ENCODE measurements at places on chromosomes 7 and 10.

DNA sequence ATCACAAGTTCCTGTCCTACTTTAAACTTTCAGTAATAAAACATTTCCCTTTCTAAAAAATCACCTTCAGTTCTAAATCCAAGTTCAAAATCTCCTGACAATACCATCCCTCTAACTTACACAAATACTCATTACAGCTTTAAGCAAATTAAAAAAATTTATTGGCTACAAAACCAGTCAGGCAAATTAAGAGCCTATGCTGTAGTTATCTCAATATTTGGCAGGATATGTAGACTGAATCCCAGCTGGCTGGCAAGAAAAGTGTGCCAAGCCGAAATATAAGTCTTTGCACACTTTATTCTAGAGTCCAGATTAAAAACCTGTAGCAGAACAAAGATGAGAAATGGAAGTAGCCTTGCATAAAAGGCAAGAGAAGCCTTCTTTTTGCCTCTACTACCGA, 9.5 kb downstream of the WAPL start:
- no peak for DNase-seq

DNA sequence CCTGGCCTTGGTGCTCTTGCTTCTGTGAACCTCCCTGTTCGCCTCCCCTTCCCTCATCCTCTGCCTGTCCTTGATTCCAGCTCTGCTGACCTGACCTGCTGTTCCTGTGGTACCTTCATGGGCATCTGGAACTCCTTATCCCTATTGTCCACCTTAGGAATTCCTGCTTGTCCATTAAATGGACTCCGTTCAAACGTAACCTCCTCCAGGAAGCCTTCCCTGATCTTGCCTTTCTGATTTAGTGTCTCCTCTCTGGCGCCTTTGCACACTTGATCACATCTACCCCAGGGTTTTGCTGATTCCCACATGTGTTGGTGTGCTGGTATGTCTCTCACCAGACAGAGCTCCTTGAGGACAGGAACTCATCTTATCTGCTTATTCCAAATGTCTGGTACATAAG, 20.9 kb downstream of the TSPAN15 start:
- no peak for DNase-seq

DNA sequence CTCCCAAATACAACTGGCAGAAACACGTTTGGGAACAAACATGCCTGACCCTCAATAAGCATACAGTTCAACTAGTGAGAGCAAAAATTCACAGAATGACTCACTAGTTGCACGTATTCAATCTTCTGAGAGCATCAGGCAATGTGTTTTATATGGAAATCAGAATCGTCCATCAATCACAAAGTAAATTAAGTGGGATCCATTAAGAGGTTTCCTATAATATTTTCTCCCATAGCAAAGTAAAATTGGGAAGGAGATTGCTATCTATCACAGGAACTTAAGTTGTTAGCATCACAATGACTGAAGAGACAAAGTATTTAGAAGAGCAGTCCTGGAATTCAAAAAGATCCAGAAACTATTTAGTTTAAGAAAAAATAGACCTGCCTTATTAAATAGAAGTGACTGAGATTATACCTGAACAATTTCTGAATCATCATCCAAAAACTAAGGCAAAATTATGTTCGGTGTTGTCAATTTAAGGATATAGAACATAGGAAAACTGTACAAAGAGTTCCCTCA, 28.3 kb downstream of the INHBA start:
- no peak for DNase-seq

- DNase-seq = no peak
Measured at GRCh38 chr7:139706837-139707236, 71.0 kb downstream of the HIPK2 start.

DNA sequence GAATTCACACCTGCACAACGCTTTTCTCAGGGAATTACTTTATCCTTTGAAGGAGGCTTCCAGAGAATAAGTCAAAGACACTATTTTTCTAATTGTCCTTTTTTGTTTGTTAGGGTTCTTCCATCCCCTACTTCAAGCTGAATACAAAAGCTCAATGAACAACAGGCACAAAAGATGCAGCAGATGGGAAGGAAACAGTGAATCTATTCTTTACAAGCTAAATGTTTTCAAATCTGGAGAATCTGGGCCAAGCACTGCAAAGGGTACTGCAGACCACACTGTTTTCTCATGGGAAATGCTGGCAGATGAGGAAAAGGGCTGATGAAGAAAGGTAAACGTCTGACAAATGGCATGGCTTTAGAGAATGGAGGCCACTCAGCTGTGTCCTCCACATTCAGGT, 18.5 kb downstream of the LIPA start:
- DNase-seq = no peak

DNA sequence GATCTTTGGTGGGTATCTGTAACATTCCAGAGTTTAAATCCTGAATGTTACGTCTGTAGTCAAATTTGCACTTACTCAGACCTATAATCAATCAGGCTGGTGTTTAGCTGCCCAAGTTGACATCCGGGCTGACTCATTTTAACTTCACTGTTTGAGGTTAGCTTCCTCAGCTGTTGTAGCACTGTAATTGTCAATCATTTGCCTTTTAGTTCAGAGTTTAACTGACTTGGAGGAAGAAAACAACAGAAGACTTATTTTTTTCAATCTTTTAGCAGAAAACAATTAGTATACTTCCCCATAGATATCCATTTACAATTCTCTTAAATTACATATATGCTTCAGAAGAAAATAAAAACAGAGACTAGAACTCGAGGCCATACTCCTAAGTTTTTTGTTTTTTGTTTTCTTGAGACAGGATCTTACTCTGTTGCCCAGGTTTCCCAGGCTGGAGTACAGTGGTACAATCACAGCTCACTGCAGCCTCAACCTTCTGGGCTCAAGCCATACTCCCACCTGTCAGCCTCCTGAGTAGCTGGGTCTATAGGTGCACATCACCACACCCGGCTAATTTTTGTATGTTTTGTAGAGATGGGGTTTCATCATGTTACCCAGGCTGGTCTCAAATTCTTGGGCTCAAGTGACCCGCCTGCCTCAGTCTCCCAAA, 38.5 kb upstream of the LRRC17 start:
- DNase-seq = peak; percentile 75

DNA sequence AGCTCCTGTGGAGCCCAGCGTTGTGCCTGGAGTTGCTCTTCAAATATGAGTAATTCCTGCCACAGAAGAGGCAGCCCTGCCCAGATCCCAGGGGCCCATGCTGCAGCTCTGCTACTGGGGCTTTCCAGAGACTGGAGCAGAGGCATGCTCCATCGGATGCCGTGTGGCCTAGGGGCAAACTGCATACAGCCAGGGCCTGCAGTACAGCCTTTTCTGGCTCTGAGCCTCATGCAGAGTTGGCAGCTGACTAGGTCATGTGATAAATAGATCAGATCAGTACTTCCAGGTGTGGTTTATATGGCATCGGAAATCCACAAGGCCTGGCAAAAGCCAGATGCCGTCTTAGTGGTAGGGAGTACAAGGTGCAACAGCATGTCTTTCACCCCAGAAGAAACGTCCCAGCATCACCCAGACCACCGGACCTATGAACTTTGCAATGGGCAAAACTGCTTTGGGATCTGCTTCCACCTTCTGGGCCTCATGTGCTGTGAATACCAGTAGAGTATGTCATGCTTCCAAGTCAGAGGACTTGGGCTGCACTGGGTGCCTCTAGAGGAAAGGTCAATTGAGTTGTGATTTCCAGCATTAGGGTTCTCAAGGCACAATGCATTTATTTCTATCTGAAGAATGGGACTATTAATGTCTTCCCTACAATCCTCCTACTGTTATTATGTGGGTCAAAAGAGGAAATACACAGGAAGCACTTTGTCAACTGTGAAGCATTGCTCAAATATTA, 250.7 kb upstream of the ZNF32 start:
- no peak for DNase-seq

DNA sequence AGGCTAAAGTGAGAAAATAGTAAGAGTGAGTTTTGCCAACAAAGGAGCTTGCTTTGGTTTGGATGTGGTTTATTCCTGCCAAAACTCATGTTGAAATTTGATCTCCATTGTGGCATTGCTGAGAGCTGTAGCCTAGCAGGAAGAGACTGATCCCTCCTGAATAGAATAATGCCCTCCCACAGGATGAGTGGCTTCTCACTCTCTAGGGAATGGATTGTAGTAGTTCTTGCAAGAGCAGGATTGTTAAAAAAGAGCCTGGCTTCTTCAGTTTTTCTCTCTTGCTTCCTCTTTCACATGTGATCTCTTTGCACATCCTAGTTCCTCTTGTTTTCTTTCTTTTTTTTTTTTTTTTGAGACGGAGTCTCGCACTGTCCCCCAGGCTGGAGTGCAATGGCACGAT, 34.4 kb downstream of the ASAH2 start:
- DNase-seq = no peak

DNA sequence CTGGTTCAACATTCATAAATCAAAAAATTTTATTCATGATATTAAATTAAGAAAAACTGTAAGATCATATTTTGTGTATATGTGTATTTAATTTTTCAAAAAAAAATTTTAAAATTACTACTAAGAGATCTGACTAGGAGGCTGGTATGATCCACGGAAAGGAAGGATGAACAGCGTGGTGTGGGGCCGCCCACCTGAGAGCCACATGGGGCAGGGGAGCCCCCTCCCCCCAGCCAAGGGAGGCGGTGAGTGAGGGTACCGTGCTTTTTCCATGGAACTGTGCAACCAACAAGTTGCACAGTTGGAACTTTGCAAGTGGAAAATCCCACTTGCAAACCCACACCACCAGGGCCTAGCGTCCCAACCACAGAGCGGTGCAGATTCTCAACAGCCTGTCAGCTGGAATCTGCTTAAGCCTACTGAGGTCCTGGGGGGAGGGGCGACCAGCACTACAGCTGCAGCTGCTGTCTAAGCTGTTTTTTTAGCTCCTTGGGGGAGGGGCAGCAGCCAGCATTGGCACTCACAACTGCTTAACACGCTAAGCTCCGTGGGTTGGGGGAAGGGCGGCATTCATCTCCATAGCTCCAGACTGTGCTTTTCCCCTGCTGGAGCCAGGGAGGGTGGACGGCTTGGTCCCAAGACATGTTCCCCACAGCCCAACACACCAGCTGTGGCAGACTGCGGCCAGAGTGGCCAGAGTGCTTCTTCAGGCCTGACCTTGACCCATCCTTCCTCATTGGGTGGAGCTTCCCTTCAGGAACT, 94.2 kb upstream of the IGFBP3 start:
- peak; percentile 8 for DNase-seq

DNA sequence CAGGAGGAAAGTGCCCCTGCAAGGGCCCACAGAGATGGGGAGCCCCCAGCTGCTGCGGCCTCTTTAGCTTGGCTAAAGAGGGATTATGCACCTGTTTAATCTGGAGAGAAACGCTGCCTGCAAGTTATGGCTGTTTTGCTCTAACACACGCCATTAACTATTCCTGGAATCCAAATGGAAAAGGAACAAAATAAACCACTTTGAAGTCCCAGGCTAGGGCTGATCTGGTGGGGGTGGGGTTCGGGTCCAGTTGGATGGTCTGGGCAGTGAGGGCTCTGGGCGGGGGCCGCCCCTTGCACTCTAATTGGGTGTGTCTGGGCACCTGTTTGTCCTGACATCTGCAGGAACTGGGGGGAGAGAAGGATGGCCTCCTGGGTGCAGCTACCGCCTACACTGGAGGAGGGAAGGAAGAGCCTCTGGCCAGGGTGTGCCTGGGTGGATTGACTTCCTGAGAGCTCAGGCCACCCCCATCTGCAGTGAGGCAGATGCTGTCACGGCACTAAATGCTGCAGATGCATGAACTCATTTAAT, 300.6 kb downstream of the ZEB1 start:
- DNase-seq = no peak

- no peak for DNase-seq
Measured at GRCh38 chr10:77380723-77381122, 256.9 kb downstream of the KCNMA1 start.

DNA sequence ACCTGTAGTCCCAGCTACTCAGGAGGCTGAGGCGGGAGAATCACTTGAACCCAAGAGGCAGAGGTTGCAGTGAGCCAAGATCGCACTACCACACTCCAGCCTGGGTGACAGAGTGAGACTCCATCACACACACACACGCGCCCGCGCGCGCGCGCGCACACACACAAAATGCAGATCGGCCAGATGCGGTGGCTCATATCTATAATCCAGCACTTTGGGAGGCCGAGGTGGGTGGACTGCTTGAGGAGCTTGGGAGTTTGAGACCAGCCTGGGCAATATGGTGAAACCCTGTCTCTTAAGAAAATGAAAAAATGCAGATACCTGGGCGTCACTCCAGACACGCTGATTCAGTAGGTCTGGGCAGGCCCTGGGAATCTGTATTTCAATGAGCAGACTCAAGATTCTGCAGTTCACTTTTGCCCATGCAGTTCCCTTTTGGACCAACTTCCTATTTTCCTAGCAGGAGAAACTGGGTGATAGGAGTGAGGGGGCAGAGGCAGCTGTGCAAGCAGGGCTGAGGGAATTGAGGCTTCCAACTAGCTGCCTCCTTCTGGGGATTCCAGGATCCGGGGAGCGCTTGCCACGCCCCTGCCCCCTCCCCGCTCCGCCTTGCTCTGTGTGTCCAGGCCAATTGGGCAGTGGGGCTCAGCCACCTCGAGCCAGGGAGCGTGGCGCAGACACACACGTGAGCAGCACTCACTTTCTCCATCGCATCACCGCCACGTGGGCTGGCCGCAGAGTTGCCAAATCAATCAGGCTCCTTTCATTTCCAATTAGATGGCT, 173.6 kb downstream of the SH3PXD2A start:
- no peak for DNase-seq

- DNase-seq = no peak
Measured at GRCh38 chr7:47967708-47968107, 11.7 kb downstream of the HUS1 start.

DNA sequence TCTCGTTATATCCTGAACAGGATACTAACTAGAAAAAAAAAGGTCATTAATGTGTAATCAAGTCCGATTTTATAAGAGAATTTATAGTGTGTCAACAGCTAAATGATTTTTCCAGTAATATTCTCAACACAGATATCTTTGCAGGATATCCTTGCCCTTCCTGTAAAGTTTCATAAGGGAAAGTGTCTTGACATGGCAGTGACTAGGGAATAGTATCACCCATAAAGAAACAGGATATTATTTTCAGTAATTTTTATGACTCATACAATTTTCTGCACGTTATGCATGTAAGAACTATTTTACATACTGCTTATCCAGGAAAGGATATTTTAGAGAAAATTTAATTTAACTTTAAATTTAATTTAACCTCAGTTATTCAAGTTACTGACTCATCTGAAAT, 19.5 kb upstream of the PNLIP start:
- no peak for DNase-seq

DNA sequence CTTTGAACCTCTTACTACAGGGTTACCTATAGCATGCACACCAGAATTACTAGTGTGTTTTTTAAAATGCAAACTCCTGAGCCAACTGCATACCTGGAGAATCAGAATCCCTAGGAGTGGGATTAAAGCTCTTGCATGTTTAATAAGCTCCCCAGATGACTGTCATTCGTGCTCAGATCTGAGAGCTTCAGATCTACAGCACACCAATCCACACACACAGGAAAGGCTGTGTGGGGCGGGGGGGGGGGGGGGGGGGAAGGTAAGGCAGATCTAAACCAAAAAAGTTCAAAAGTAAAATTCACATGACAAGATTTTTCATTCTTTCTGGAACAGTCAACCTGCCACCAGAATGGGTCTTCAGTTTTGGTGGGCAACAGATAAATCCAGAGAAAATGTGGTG, 5.5 kb downstream of the FAM3C start:
- peak; percentile 36 for DNase-seq

Data from GM12865 (cell line).